ENCODE measurements at places on chromosomes 5 and 9.
A peak's percentile ranks its signal among the peaks of the same experiment; 100 is the strongest.

DNA sequence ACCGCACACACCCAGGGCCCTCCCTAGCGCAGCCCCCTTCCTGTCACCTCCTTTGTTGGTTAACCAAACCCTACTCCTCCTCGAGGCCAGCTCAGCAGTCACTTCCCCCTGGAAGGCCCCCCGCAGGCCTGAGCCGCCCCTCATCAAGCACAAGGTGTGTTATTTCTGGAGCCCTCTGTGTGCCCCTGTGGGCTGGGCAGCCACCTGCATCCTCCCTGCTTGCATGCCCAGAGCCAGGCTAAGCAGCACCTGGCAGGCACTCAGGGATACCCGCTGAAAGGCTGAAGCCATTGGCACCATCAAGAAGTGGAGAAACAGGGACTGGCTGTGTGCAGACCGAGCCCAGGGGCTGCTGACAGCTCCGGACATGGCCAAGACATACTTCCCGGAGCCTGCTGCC is 121.8 kb downstream of the ZNF354C start:
- no peak for DNase-seq

DNA sequence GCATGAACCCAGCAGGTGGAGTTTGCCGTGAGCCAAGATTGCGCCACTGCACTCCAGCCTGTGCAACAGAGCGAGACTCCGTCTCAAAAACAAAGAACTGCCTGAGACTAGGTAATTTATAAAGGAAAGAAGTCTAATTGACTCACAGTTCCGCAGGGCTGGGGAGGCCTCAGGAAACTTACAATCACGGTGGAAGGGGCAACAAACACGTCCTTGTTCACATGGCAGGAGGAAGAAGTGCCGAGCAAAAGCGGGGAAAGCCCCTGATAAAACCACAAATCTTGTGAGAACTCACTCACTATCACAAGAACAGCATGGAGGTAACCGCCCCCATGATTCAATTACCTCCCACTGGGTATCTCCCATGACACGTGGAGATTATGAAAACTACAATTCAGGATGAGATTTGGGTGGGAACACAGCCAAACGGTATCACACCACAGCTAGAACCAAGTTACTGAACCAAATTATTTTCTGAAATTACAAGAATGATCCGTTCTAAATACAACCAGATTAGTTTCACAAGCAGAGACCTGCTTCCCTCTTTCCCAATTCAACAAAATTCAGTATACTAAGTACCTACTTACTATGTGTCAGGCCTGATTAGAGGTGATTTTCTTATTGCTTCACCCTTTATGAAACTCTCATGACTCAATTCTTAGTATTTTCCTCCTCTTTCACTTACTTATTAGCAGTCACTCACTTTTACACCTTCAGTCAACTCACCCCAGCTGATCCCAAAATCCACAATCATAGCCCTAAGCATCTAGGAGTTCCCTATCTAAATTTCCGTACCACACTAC is 8.4 kb downstream of the UBTD2 start:
- no peak for DNase-seq

- DNase-seq, result no peak
Measured at GRCh38 chr5:72503888-72504491, 3.2 kb downstream of the ZNF366 start.

GRCh38 chr5:16857635-16858034 is 78.5 kb downstream of the MYO10 start:
- DNase-seq, result no peak

GRCh38 chr9:83937861-83938455 is 16.7 kb upstream of the KIF27 start:
- DNase-seq, result peak; percentile 80

GRCh38 chr9:105828171-105828570 is 133.8 kb downstream of the TMEM38B start:
- DNase-seq, result no peak

DNA sequence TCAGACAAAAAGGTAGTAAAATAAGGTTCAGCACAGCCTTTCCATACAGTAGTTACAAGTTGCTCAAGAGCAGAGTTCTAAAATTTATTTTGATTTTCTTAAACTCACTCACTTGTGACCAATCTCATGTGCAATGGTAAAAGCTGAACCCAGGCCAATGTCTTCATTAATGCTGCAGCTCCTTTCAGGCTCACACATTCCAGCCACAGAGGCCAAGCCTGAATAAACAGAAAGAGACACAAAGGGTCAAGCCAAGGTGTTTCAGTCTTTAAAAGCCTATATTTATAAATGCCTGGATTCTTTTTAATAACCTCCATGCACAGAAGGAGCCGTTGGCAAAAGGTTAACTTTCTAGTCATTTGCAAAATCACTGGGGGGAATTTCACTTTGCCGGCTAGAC is 152.5 kb downstream of the ADAMTS6 start:
- no peak for DNase-seq

DNA sequence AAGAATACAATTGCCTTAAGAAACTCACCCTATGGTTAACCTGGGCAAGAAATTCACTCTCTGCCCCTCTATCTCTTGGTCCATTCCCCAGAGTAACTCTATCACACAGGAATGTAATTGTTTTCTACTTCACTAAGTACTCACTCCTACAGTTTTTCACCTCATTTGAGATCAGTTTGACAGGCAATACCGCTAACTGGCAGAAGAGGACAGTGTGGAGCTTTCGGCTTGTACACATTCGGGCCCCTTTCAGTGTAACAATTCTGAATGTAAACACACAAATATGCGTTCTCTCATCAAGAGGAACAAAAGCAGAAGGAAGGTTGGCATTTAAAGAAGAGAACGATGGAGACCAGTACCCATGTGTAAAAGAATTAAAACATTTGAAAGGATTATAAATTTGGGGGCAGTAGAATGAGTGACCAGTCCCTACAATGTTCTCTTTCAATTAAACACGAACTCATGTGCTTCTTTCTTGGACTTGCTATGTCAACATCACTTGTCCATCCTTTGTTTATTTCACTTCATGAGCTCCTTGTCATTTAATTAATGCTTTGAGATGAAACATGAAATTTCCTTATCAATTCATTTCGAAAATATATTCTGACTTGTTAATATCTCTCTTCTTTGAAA is 188.5 kb upstream of the GRAMD2B start:
- peak; percentile 15 for DNase-seq

DNA sequence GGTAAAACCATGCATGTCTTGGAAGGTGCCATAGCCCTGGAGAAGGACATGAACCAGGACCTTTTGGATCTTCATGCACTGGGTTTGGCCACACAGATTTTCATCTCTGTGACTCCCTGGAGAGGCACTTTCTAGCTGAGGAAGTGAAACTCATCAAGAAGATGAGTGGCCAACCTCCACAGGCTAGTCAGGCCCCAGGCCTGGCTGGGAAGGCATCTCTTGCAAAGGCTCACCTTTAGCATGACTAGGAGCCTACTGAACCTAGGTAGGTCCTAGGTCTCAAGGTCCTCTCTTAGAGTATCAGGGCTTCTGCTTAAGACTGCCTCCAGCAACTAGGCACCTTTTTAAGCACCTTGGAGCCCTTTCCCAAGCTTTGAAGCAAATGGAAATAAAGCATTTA is 1448.7 kb upstream of the ACO1 start:
- DNase-seq, result no peak

- DNase-seq, result no peak
Measured at GRCh38 chr9:24487250-24487861, 58.3 kb downstream of the IZUMO3 start.

- no peak for DNase-seq
Measured at GRCh38 chr5:176778921-176779465, 31.4 kb upstream of the UNC5A start.

- no peak for DNase-seq
Measured at GRCh38 chr5:76083555-76084495, 642 bp downstream of the SV2C start.

DNA sequence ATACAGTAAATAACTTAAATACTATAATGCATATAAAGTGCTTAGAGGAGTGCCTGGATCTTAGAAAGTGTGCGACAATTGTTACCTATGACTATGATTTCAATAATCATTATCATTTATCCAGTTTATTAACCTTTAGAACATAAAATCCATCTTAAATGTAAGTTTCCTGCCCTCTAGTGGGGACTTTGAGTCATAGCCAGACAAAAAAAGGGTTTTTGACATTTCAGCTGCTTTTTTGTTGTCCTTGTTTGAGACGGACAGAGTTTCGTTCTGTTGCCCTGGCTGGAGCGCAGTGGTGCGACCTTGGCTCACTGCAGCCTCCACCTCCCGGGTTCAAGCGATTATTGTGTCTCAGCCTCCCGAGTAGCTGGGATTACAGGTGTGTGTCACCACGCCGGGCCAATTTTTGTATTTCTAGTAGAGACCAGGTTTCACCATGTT is 9.7 kb upstream of the C9orf152 start:
- peak; percentile 69 for DNase-seq

DNA sequence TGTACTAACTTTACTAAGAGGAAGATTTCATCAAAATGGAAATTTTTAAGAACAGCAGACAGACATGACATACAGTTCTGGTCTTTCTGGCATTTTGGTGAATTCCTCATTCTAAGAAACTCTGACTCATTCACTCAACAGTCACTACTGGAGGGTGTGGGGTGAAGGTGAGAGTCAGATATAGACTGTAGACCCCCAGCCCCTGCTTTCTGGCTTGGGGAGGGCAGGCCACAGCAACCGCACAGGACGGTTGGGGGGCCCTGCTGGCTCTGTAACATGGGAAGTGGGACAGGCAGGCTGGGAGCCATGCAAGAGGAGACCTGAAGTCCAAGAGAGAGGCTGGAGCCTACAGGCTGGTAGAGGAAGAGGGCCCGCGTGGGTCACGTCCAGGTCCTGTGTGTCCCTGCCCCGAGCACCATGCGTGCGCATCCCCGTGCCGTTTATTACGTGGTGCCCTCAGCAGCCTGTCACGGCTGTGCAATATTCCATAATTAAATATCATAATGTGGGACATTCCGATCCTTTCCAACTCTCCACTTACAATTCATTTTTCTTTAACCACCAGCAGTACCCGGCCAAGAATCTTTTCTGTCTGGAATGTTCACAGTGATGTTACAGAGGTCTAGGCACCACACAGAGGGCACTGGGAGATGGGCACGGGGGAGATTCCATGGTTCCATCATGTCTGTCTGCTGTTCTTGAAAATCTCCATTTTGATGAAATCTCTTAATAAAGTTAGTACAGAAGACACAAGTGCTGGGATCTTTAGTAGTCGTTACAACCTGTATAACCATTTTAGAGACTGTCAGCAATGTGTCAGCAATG is 75.5 kb downstream of the SEMA4D start:
- no peak for DNase-seq

DNA sequence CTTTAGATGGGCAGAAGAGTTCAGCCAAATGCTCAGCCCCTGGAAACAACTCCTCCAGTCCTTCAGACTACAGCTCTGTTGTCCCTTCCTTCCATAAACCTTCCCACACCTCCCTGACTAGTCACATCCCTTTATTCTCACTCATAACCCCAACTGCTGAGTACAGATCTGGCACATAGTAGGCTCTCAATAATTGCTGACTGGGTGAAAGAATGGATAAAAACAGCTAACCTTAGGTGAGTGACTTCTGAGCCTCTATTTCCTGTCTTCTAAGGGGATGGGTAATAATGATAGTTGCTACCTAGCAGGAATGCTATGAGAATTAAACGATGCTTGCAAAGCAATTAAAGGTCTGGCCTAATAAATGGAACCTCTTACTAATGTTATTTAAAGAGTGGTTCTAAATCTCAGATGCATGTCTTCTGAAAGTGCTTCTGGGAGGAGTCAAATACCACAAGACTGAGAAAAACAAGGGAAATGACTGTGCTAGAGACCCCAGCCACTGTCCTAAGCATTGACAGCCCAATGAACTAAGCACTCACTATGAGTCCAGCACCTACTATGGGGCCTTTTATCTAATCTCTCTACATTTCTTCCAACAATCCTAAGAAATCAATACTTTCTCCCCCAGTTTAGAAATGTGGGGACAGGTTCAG is 2.5 kb upstream of the NR6A1 start:
- DNase-seq, result no peak

- DNase-seq, result no peak
Measured at GRCh38 chr5:9051779-9052178, 494.1 kb downstream of the SEMA5A start.

GRCh38 chr9:93268551-93269314 is 84.8 kb downstream of the WNK2 start:
- DNase-seq, result peak; percentile 97

DNA sequence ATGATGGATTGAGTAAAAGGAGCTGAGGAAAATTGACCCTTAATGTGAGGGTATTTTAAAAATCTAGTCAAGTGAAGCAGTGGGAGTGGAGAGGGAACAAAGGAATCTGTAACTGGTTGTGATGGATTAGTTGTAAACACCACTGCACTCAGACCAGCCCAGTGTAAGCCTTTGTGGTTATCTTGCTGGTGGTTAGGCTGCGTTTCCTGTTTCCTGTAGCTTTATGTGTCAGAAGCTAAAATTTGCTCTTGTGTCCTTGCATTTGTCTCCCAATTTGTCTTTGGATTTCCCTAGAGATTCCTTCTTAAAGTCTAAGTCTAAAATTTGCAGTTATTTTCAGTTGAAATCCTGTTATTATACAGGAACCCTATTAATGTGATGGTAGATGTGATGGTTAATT is 6.3 kb downstream of the IFNA21 start:
- no peak for DNase-seq

- no peak for DNase-seq
Measured at GRCh38 chr9:36126016-36126730, 10.4 kb upstream of the GLIPR2 start.

- DNase-seq, result no peak
Measured at GRCh38 chr5:115262011-115262320, 711 bp downstream of the PGGT1B start.

DNA sequence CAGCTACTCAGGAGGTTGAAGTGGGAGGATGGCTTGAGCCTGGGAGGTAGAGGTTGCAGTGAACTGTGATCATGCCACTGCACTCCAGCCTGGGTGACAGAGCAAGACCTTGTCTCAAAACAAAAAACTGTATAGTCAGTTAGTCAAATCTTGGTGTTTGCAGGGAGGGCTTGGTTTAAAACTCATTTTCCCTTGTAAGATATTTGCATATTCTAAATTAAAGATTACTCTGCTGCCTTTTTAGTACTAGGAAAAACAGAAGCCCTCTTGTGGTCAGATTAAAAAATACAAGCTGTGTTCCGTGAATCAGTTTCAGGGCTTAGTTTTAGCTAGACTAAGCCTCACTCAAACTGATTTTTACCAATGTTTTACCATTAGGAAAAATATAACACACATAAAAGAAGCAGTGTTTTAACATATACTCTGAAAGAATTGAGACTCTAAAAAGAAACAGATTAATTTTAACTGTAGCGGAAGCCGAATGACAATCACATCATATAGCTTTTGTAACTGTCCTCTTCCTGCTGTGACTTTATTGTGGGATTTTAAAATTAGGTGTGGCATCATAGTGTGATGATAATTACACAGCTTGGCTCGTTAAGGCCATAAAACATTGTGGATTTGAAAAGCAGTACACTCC is 84.9 kb upstream of the BASP1 start:
- DNase-seq, result peak; percentile 25

DNA sequence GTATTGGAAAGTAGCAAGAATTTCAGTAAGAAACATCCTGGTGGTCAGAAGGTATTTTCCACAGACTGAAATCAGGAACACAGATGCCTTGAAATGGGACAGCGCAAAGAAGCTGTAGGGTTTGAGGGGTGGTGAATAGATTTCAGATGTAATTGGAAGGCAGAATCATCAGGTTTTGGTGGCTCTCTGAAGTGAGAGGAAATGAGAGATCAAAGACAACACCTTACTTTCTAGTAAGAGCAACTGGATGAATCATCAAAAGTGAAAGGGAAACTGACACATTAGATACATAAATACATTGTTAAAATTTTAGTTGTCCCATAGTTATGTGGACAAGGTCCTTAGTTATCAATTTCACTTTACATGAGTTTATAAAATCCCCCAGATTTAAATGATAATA is 188.2 kb upstream of the SLC27A6 start:
- DNase-seq, result no peak

GRCh38 chr9:36945999-36946398 is 88.1 kb downstream of the PAX5 start:
- DNase-seq, result no peak

All from OCI-LY7 (cell line).